ENCODE measurements at places on chromosomes 1 and 21. TPM values are rescaled to one million over a fixed set of nuclear protein-coding genes. Genes with fewer than 3 reads are reported as not detected.

Gene TMEM61
- 0.74 TPM for total RNA-seq

DNA sequence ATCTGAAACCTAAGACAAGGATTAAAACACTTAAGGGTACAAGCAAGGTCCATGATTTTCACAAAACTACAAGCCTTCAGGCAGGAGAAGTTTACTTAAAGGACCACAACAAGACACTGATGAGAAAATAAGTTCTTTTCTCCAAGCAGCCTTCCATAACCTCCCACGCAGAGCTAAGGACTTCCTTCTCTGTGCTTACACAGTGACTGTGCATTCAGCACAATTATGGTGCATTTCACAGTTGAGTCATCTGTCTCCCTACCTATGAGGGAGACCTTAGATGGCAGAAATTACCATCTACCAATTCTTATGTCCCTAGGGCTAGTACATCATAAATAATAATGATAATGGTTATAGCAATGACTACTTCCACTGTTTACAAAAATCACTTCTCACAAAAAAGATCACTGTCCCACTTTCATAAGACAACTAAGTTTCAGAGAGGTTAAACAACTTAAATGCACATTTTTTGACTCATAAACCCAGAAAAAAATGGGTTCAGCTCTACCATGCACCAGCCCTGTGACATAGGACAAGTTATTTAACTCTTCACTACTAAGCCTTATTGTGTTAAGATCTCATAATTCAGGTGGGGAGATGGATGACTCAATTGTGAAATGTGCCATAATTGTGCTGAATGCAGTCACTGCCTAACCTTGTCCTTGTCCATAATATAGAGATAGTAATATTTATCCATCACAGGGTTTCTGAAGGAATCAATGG is 45.3 kb downstream of the TARBP1 start:
- DNase-seq: no peak

DNA sequence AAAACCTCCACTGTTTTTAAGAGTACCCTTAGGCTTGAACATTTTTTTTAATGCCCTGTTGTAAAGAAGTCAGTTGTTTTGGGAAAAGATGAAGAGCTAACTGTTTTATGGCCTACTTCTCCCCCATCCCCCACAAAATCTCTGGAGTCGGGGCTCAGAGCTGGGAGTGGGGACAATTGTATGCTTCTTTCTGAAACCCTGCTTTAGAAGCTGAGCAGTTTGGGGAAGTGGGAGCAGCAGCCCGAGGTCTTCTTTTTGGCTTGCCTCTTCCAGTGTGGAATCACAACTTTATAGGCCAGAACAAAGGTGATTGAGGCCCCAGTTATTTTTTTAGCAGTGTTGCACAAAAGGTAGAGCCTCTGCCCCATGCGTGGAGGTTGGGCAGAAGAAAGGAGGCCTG is 25.2 kb downstream of the PPP2R5A start:
- DNase-seq: no peak

Gene CCDC185
- not detected for total RNA-seq

DNA sequence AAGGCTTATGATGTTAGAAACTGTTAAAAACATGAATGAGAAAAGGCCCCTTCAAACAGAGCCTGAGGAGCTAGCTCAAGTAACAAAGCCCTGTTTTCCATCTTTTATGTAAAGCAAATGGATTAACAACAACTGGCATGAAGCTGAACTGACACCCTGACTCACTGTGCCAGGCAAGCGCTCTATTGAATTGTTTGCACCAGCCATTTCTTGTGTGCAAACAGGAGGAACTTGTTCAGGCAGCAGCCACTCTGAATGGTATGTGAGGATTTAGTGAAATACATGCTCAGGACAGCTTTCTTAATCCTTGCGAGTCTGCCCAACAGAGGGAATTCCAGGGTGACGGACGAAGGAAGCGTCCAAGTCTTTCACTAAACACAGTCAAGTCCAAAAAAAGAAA is 291.1 kb upstream of the ADGRL2 start:
- DNase-seq: no peak

- DNase-seq: no peak
These were observed 92.9 kb downstream of the EDEM3 start for GRCh38 chr1:184661801-184662200.

DNA sequence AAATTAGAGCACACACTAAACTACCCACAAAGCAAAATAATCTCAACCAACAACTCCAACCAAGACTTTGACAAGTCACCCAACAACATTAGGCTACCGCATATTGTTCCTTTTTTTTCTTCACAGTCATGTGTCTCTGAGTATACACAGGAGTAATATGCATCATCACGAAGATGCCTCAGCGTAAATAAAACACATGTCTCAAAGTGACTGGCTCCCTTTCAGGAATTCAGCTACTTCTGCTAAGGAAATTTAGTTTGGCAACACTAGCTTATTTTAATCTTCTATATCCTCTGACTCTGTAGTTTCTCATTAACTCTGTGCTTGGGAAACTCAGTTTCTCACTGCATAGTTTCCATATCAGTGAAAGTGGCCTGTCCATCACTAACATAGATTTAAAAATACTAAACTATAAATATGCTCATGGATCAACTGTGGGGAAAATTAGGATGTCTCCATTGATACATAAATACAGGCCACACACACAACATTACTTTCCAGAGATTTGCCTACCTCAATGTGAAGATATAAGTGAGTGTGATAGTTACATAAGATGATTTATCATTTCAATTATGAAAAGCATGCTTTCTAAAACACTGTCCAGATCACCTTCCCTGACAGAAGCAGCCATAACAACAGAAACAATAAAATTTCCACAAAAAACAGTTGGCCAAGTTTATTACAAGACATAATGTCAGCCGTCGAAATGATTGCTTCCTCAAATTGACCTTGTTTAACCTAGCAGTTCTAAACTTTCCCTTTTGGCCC is 113.2 kb downstream of the PTGER3 start:
- DNase-seq: no peak

- no peak for DNase-seq
These were observed 42.4 kb upstream of the TACSTD2 start for GRCh38 chr1:58619286-58620054.
